ENCODE measurements at places on chromosomes 6 and 20.

GRCh38 chr20:63374504-63374903 lies 13.4 kb upstream of the CHRNA4 start:
- no peak for DNase-seq

DNA sequence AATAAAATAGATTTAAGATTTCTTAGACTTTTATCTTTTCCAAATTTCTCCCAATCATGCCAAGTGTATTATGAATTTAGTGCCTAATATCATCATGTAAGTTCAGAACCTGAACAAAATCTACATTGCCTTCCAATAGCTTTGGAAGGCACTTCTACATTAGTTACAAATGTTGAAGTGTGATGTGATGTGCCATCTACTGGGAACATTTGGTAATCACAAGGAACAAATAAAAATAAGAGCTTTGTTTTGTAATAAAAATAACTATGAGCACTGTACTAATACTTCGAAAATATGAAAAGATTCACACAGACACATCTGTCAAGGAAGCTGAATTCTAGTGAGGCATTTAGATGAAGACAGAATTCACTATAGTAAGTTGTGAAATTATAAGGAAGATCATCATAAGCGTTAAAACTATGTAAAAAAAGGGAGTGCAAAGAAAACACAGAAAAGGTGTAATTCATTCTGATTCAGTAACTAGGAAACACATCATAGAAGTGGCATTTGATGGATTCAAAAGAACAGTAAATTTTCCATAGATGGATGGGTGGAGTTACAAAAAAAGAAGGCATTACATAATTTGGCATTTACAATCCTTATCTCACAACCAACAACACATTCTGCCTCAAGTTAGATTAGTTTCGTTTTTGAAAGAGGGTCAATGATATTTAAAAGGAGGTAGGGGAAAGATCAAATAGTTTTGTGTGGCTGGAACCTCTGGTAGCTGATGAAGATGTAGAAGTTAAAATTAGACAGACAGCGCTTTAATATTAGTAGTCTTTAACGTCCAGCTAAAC lies 161.0 kb downstream of the ASCC3 start:
- DNase-seq = no peak

- no peak for DNase-seq
Observed at GRCh38 chr20:18856873-18857272, 43.3 kb downstream of the SCP2D1 start.

- no peak for DNase-seq
Observed at GRCh38 chr6:159730332-159730676, 3.0 kb downstream of the WTAP start.

DNA sequence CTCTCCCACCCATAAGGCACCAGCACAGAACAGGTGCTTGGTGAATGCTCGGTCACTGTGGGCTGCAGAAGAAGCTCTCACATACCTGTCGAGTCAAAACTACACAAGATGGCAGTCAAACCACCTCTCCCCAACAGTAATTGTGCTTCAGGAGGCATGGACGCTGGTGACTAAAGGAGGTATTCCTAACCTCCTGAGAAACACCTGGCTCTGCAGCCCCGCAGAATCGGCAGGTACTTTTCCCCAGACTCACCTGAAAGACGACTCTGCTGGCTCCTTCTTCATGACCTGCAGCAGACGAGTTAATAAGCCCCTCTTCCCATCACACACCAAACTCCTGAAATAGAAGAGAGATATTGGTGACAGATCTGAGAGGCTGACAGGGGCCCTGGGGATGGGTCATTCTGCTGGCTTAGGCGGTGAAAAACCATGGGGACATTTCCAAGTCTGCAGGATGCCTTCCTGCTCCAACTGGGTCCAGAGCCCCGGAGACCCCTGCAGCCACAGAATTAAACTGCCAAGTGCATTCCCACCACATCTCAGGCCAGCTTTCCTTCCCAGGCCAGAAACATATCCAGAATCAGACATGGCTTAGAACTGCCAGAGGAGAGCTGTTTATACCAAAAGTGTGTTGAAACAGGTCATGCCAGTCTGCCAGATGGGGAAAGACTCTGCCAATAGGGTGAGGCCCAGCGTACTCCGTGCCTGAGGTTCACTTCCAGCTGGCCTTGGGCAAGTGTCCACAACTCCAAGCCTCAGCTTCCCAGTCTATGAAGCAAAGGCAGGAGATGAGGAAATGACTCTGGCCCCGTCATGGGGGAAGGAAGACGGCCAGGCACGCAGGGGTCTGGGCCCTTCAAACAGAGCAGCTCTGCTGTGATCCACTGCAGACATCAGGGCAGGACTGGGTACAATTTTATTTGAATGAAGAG lies 53.0 kb downstream of the MYH7B start:
- peak; percentile 14 for DNase-seq

- no peak for DNase-seq
Observed at GRCh38 chr20:24117383-24117782, 128.8 kb upstream of the GGTLC1 start.

- DNase-seq = no peak
Observed at GRCh38 chr6:4169028-4169789, 33.8 kb upstream of the ECI2 start.

DNA sequence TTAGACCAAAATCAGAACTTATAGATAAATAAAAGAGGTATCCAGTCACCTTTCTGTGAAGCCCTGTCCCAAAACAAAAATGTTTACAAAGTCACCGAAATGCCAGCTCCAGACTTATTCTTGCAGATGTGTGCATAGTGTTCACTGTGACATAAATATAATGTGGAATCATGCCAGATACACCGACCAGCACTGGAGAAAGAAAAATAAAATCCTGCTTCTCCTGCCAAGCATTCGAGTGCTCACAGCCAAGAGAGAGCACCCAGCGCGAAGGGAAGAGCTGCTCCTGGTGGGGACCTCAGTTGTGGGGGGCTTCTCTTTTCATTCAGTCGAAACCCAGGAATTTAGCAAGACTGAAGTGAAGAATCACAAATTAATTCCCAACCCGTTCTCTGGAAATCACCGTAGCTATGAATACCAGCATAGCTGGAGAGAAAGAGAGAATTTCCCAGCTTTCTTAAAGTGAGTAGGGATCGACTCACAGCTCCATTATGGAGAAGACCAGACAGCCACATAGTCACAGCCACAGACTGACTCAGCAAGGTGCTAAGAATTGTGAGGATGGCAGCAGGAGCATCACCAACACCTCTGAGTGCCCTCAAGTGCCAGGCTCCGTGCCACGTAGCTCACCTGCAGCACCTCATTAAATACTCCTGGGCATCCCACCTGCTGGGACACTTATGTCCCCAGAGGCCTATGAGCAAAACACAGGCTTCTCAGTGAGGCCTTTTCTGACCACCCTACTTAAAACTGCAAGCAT lies 33.2 kb downstream of the BFSP1 start:
- no peak for DNase-seq

GRCh38 chr20:24943731-24944130 lies 5.3 kb upstream of the CST7 start:
- no peak for DNase-seq

- DNase-seq = no peak
Observed at GRCh38 chr20:51687108-51687507, 81.1 kb downstream of the ATP9A start.

DNA sequence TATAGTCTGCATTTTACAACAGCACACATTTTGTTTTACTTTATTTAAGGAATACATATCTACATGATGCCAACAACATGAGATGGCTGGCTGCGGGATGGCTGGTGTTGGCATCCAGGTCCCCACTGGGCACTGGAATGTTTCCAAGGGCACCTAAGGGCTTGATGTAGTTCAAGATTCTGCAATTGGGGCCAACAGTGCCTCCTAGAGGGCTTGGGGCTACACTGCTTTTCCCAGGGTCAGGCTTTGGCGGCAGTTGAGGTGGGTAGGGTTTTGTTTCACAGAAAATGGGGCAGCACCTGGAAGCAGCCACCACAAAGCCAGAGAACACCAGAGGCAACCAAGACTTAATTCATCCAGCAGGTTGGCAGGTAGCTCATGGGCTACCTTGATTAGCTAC lies 202.2 kb upstream of the PRND start:
- peak; percentile 42 for DNase-seq

GRCh38 chr20:62252342-62252966 lies 14.1 kb downstream of the OSBPL2 start:
- no peak for DNase-seq

DNA sequence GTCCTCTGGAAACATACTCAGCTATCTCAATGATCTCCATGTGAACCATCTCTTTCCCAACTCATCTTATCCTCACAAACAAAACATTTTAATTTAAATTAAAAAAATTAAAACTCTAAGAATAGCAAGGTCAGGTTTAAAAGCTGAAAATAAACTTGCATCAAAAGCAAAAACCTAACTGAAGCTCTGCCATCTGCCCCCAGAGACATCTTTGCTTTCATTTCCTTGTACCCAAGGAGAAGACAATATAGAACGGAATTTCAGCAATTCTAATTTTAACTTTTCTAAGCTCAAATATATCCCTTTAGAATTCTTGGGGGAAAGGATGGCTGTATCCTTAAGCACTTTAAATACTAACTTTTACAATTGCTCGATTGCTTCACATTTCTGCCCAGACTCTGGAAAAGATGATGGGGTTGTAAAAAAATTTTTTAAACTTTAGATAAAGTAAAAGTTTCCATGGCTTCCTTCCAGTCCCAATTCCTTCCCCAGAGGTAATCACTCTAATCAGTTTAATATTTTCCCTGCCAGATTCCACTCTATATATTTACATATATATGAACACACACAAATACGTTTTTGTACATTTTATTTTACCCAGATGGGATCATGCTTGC lies 69.2 kb upstream of the SMIM29 start:
- no peak for DNase-seq

- DNase-seq = no peak
Observed at GRCh38 chr6:158826819-158827501, 7.8 kb upstream of the EZR start.
